AG08396 (cell line): ENCODE measurements at places on chromosomes 4 and X.
A peak's percentile ranks its signal among the peaks of the same experiment; 100 is the strongest.

DNA sequence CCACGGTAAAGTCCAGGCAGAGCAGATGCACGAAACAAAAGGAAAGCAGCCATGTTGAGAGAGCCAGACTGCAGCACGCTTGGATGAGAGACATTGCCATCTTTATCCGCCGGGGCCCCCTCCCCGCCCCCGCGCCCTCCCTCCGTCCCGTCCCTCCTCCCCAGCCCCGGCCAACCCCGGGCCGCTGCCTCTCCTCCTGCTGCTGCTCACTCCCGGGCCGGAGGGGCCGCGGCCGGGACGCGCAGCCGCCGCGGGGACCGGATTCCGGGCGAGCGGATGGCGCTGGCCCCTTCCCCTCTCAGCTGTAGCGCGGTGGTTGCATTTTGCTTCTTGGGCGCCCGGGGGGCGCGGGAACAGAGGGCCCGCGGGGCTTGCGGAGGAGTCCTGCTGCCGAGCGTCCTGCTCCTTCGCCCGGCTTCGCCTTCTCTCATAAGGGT lies 542 bp downstream of the RNF150 start:
- peak; percentile 74 for DNase-seq

- DNase-seq = no peak
These were observed 17.9 kb upstream of the YIPF6 start for GRCh38 chrX:68480969-68481368.

DNA sequence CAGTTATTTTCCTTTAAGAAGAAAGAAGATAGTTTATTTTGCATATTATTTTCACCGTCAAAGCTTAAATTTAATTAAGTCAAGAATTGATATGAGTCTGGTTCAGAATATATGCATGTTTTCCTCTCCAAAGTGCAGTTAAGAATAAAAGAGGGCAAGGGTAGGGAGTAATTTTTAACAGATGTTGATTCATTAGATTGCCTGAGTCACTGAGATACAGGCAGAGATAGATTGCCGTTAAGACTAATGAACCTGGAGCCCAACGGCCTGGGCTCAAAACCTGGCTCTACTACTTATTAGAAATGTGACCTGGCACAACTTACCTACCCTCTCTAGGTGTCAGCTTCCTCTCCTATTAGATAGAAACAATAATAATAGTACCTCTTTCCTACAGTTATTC lies 1037.4 kb upstream of the PABPC4L start:
- no peak for DNase-seq

- peak; percentile 22 for DNase-seq
These were observed 64.0 kb downstream of the SOX3 start for GRCh38 chrX:140440876-140441275.

- no peak for DNase-seq
These were observed 230.6 kb upstream of the SPRY1 start for GRCh38 chr4:123166023-123166422.

DNA sequence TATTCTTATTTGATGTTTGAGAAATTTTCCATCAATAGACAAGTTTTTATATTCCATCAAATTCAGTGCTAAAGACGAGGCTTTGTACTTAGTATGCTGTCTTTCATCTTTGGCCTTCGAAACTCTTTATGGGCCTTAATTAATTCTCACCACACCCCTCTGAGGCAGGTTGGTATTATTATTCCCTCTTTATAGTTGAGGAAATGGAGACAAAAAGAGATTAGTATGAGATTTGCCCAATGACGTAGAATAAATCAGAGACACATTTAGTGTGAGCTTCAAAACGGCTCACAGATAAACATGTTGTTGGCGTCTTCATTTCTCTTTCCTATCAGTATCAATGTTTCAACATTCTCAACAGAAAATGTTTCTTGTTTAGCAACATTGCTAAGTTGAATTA lies 35.9 kb upstream of the PTPN13 start:
- no peak for DNase-seq

- DNase-seq = no peak
These were observed 1678.8 kb upstream of the TENM3 start for GRCh38 chr4:180564448-180564847.

GRCh38 chr4:29320947-29321620 lies 1399.1 kb upstream of the PCDH7 start:
- DNase-seq = no peak

DNA sequence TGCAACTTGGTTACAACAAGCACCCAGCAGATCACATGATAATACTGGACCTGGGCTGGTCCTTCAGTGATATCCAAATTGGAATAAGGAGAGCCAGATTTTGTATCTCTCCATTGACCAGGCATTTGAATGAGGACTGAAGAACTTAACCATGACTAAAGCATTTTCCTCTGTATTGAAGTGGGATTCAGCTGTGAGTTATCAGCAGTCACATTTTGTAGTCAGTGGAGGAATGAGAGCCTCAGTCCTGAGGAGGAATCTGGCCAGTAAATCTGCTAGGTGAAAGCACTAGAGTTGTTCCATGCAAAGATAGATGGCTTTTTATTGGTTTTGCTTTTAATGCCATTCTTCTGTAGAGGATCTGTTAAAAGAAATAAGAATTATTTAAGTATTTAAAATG lies 1506.0 kb downstream of the PCDH7 start:
- DNase-seq = no peak

DNA sequence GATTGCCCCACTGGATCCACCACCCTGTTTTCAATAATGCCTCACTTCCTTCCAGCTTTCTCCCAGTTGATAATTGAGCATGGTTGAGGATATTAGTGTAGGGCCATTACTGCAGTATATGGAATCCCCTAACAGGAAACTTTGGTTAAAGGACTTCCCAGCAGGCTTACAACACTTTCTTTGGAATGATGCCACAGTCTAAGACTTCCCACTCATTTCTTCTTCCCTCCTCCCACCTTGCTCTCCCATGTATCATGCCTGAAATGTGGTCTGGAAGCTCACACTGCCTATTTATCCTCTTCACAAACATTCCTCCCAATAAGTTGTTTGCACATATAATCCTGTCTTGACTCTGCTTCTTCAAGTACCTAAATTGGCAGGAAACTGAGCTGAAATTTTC lies 863.3 kb downstream of the CENPC start:
- DNase-seq = no peak

DNA sequence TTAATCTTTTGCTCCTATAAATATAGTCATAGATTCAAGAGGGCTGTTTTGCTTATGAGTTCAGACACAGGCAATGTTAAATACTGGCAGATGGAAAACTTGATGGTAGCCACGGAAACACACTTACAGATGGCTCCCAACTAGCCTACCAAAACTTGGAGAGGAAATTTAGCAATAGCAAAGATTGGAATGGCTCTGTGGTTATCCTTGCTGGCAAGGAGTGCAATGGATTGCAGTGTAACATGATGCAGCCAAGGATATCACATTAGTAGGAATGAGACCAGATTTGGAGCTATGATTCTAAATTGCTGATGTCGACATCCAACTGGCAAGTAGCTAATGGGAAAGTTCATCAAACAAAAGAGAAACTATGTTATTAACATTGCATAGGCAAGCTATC lies 791.0 kb upstream of the DIAPH2 start:
- DNase-seq = no peak

DNA sequence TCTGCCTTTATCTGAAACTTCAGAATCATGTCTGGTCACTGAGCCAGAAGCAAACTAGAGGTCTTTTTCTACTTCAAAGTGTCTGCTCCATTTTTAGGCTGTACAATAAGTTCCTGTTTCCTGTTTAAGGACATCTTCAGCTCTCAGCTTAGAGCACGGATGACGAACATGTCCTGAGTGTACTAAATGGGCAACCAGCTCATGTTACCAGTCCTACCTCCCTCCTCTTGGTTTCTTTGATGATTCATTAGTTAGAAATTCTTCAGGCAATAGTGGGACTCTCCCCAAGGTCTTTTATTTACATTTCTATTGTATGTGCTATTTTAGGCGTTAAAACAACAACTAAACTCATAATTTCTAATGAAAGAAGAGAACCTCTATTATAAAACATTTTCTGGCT lies 58.0 kb downstream of the ENPEP start:
- peak; percentile 53 for DNase-seq

DNA sequence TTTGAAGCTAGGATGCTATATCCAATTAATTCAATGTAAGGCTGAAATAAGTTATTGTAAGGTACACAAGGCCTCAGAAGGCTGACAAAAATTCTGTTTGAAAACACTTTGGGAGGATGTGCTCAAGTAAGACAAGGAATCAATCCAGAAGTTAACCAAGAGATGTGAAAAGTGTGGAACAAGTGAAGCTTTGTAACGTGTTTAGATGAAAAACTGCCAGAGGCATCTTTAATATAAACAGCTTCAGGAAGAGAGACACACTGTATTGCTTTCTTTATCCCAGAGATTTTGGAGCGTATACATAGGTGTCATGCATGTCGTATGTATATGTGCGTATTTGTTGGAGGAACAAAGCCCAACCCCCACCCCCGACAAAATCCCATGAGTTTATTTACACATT lies 28.3 kb upstream of the YTHDC1 start:
- no peak for DNase-seq

DNA sequence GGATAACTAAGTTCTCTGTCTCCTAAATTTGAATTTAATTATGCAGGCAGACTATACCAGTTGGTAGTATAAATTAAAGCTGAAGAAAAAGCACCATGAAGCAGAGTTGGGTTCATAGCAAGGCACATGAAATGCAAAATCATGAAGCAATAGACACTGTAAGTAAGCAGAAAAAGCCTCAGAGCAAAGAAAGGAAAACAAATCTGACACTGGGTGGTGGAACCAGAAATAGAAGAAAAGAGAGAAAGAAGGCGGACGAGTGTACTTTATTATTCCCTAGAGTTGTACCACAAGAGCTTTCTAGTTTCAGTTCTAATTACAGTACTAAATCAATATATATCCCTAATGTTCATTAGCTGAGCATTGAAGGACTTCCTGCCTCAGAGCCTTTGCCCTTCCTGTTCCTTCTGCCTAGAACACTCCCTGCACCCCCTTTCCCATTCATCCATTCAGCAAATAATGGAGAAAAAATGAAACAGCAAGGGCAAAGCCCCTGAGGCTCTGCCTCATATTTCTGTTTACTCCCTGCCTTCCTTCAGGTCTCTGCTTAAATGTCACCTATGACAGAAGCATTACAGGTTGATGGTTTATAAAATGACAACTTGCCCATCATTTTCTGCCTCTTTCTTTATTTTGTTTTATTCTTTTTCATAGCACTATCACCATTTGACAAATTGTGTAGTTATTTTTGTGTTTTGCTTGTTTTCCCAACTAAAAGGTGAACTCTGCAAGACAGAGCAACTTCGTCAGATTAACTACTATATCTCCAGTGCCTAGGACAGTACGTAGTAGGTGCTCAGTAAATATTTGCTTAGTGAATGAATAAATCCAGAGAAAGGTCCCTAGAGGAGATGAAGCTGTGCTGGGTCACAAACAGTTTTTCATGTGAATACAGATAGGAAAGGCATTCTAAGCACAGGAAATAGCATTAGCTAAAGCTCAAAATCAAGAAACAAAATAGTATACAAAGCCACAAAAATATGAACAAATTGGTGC lies 154.0 kb upstream of the RASGEF1B start:
- DNase-seq = no peak

DNA sequence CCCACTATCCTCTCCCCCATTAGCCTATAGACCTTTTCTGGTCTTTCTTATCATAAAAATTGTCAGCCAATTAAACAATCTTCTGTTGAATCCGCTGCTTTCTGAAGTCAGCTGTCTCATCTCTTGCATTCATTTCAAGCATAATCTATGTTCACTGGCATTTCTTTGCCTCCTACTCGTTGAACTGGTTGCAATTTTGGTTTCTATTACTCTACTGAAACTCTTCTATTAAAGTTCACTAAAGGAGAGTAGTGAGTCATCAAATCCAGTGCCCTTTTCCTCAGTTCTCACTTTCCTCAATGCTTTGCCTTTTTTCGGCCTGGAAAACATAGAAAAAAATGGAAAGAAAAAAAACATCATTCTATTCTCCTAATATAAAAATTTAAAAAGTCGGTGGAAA lies 23.9 kb upstream of the CXCL13 start:
- DNase-seq = no peak

- DNase-seq = no peak
These were observed 280.9 kb downstream of the ARAP2 start for GRCh38 chr4:35963383-35963782.

DNA sequence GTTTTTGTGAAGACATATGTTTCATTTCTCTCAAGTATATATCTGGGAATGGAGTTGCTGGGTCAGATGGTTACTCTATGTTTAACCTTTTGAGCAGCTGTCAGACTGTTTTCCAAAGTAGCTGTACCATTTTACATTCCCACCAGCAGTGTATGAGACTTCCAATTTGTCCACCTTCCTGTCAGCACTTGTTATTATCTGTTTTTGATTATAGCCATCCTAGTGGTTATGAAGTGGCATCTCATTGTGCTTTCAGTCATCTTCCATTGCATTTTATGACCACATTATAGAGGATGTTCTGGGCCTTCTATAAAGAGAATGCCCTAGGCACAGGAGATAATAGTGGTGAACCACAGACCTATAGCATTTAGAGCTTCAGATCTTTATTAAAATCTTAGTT lies 39.2 kb downstream of the CLCN4 start:
- no peak for DNase-seq

DNA sequence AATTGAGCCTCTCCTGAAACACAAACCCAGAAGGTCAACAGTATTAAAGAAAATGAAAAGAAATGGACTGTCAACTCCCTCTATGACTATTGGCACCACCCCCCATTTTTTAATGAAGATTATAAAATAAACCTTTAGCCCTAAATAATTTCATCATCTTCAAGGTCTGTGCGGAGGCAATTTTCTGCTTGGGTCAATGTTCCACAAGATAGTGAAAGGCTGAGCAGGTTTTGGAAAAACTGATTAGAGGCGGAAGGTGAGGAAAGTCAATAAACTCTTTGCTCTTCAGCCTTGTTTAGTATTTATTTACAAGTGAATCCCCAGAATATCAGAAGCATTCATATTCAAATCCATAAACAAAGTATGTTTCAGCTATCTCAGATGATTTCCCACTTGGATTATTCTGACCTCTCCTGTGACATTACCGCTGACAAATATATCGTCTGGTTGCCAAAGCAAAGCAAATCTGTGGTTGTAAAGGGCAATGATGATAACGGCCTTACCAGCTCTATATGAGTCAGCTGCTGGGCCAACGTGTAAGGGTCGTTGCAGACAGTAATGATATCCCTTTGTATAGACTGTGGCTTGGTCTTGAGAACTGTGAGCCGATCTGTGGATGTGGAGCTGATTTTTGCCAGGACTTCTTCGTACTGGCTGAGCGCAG lies 24.0 kb downstream of the RASGEF1B start:
- no peak for DNase-seq

GRCh38 chr4:158211222-158211621 lies 936 bp downstream of the TMEM144 start:
- DNase-seq = no peak

DNA sequence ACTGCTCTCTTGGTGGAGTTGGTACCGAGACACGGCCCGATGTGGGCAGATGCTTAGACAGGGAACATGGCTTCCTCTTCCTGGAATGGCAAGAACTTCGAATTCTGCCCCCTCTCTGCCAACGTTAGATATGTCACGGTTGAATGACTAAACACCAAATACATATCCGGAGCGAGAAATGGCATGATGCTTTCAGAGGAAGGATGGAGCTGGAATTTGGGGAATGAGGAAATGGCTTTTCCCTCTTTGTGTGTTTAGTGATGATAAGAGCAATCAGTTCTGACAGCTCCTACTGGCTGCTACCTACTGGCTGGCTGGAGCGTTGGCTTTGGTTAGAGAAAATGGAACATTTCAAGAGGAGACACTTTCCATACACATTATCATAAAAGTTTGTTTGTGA lies 140.0 kb downstream of the DHRSX start:
- DNase-seq = no peak
